ENCODE measurements at places on chromosomes 7 and 10. TPM values are rescaled to one million over a fixed set of nuclear protein-coding genes. Genes with fewer than 3 reads are reported as not detected.
A peak's percentile ranks its signal among the peaks of the same experiment; 100 is the strongest.

The TUBB8 gene
- total RNA-seq, result not detected

The SYT15 gene
- 0.68 TPM for total RNA-seq

- no peak for DNase-seq
Observed at GRCh38 chr7:51312951-51313737, 3.5 kb downstream of the COBL start.

DNA sequence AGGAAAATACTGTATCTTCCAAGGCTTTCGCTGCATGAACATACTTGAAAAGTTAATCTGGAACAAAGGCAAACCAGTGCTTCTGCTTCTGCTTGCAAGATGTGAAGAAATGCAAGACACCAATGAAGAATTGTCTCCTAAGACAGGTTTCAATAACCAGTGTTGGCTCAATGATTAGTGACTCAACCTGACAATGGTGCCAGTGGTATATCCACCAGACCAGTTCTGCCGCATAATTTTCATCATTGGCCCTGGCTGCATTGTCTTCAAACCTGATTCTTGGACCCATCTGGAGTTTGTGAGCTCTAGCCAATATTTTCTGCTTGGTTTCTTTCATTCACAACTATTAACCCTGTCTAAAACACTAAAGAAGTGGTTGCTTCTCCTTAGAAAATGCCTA, 13.6 kb upstream of the STAMBPL1 start:
- no peak for DNase-seq

The RGR gene
- total RNA-seq, result not detected

- DNase-seq, result no peak
Observed at GRCh38 chr7:114923403-114923713, 1.5 kb downstream of the MDFIC start.

DNA sequence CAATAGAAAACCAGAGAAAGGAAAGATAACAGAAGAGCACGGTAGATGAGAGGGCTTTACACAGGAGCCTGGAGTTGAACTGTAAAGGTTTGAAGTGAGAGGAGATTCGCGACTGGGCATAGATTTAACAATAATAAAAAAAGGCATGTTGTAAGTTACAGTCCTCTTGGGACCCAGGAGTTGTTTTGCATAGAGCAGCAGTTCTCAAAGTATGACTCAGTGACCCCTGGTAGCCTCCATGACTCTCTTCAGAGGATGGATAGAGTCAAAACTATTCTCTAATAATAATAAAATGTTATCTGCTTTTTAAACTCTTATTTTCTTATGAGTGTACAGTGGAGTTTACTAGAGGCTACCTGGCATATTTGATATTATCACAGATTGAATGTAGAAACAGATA, 262.3 kb downstream of the SORCS3 start:
- DNase-seq, result no peak

The SHH gene
- 0.35 TPM for total RNA-seq

DNA sequence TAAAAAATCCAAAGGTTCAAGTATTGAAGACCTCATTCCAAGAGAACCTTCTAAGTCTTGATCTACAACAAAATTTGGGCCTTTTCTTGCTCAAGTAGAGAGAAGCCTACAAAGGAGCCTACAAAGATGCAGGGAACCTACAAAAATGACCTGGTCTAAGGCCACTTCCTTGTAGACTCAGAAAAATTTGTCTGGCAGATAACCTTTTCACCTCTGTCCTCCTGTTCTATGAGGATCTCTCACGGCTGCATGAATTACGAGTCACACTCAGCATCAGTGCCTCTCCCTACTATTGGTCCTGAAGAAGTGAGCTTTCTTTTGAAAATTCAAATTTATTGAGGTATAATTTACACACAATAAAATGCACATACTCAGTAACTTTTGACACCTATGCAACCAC, 29.3 kb downstream of the CCNJ start:
- no peak for DNase-seq

DNA sequence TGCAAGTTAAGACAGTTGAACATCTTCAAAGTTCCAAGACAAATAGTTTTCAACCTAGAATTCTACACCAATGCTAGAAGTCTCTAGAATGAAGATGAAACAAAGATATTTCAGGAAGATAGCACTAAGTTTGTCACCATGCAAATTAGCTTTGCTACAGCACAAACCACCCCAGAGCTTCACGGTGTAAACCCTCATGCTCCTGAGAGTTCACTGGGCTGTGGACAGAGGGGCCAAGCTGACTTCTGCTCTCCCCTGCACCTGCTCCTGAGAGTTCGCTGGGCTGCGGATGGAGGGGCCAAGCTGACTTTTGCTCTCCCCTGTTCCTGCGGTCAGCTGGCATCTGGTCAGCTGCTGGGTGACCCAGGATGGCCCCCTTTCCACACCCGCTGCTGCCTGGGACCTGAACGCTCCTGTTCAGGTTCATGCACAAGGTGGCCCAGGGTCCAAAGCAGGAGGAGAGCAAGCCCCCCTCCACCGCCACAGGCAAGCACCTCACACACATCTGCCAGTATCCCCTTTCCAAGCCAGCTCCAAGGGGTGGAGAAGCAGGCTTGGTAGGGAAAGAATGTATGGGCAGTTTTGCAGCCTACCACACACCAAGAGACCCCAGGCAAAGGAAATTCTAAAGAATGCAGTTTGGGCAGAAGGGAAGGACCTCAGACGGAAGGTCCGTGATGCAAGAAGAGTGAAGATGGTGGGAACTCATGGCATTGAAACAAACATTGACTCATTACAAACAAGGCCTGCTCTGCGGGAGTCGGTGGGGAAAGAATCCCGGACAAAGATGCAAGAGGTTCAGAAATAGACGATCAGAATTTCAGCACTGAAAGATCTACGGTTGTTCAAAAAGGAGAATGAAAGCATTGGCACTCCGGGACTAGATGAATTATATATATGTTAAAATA, 137.8 kb upstream of the PPP2R2D start:
- DNase-seq, result no peak

- no peak for DNase-seq
Observed at GRCh38 chr7:70660154-70660818, 471.7 kb upstream of the GALNT17 start.

GRCh38 chr7:135335628-135336139, 102.0 kb downstream of the STRA8 start:
- peak; percentile 98 for DNase-seq

DNA sequence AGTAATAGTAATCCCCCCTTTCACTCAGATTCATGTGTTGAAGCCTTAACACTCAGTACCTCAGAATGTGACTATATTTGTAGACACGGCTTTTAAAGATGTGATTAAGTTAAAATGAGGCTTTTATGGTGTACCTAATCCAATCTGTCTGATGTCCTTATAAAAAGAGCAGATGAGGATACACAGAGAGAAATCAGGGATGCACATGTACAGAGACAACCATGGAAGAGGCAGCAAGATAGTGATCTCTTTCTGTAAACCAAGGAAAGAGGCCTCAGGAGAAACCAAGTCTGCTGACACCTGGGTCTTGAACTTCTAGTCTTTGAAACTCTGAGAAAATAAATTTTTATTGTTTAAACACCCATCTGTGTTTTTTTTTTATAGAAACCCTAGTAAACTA, 44.0 kb upstream of the ZNF365 start:
- DNase-seq, result no peak

DNA sequence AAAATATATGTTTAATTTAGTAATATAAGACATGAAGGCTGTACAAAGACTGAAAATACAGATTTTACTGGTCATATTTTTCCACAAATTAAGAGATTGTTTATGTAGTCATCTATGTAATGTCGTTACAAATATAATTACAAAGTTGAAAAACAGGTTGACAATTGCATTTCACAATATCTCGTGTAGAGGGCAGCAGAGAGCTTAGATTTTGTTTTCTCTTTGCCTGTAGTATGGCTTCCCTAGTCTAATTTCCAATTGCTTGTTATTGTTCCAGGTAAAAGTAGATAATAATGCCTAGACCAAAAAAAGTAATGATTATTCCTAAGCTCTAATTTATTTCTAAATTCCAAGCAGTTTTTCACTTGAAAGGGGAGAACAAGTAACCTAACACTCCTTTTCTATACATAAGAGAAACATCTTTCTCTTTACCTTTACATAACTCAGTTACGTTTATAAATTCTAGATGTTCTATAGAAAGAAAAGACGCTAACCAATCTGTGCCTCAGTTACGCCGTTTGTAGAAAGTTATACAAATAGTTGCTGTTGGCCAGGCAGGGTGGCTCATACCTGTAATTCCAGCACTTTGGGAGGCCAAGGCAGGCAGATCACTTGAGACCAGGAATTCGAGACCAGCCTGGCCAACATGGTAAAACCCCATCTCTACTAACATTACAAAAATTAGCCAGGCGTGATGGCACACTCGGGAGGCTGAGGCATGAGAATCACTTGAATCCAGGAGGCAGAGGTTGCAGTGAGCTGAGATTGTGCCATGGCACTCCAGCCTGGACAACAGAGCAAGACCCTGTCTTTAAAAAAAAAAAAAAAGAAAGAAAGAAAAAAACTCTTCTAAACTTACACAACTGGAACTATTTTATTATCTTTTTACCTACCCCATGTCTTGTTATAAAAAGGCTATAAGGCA, 30.0 kb downstream of the NET1 start:
- peak; percentile 53 for DNase-seq

GRCh38 chr10:11049806-11050205, 32.1 kb downstream of the CELF2 start:
- DNase-seq, result no peak

Measured in mammary epithelial cell (primary cell).